ENCODE measurements at places on chromosomes 7 and 10. TPM values are rescaled to one million over a fixed set of nuclear protein-coding genes. Genes with fewer than 3 reads are reported as not detected.

- no peak for DNase-seq
Observed at GRCh38 chr7:85424298-85424697, 237.4 kb upstream of the SEMA3D start.

DNA sequence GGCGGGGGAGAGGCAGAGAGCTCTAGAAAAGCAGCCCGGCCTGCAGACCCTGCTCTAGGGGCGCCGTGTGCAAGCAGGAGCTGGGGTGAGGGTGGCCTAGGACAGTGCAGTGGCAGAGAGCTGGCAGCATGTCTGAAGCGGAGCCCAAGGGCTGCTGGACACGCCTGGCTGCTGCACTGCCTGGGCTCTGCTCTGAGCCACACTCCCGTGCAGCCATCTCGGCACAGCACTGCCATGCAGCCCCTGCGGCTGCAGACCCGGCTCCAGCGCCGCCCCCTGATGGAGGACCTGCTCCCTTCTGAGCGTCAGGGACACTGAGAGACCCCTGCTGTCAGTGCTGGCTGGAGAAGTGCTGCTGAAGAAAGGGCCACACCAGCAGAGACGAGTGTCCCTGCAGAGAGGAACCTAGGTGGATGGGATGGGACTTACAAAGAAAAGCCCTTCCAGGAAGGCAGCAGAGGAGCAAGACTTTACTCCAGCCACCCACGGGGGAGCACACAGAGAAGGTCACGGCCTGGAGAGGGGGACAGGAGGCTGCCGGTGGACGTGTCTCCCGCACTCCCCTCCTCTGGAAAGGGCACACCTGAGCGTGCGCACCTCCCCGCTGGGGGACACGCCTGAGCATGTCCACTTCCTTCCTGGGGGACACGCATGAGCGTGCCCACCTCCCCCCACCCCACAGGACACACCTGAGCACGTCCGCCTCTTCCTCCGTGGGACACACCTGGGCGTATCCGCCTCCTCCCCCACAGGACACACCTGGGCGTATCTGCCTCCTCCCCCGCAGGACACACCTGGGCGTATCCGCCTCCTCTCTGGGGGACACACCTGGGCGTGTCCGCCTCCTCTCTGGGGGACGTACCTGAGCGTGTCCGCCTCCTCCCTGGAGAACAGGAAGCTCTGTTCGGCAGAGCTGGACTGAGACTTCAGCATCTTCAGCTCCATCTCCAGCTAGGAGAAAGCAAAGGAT is 252.9 kb downstream of the MAD1L1 start:
- DNase-seq = no peak

- DNase-seq = no peak
Observed at GRCh38 chr7:100465702-100466311, 1.7 kb upstream of the SPACDR start.

DNA sequence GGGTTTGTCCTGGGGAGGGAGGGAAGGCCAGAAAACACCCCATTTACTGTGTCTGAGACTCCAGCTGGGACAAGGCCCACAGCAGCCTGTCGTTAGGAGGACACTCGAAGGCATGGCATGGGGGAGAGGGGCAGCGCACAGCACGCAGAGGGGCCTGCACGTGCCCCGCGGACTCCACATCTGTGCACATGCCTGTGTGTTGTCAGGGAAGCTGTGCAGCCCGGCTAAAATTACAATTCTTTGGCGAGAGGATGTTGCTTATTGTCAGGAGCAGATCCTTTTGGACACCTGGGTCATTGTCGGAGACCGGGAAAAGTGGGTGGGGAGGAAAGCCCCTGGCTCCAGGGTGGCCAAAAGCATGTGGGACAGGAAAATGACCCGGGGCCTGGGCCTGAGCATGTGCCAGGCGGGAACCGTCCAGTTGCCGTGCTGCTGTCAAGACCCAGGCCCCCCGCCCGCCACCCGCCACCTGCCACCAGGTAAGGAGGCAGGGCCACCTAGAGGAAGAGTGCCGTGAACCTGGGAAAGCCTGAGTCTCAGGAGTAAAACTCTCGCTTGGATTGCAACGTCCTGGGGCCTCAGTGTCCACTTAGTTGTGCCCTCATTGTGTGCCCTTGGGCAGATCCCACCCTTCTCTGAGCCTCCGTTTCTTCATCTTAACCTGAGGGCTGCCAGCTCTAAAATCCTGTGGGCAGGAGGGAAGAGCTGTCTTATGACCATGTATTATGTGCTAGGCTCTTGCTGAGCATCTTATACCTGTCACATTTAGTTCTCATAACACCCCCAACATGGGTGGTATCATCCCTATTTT is 7.2 kb downstream of the VSIR start:
- DNase-seq = no peak

DNA sequence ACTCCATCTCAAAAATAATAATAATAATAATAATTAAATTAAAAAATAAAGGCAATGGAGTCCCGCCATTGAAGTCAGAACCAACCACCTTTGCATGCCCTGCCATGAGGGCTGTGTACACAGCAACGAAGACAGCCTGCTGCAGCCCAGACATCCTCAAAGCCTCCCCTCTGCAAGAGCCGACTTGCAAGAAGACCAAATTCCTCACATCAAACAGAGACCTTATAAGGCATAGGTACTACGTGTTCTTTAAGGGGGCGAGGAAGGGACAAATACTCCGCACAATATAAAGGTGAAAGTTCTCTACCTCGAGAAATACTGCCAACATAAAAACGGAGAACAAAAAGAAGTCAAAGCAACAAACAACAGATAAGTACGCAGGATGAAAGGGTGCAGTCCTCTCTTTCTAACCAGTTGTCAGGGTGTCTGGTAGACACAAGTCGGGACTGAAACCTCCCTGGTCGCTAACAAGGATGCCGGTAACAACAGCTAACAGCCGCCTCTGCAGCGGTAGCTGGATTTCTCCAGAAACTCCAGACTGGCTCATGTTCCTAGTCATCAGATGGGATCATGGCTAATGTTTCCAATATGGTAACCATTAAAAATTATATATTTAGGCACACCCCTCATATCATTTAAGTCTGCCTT is 23.6 kb downstream of the FGFR2 start:
- DNase-seq = no peak

- DNase-seq = no peak
Observed at GRCh38 chr10:80356989-80357850, 639 bp downstream of the DYDC2 start.

GRCh38 chr10:69636626-69637605 is 6.9 kb downstream of the FAM241B start:
- no peak for DNase-seq

- no peak for DNase-seq
Observed at GRCh38 chr7:104209063-104209462, 1.2 kb upstream of the ORC5 start.

ERVW-1 gene
- total RNA-seq = not detected

EGFR gene
- total RNA-seq = 87.2 TPM

ZNF511 gene
- total RNA-seq = 40.2 TPM
